ENCODE measurements at places on chromosomes 16 and 17.

DNA sequence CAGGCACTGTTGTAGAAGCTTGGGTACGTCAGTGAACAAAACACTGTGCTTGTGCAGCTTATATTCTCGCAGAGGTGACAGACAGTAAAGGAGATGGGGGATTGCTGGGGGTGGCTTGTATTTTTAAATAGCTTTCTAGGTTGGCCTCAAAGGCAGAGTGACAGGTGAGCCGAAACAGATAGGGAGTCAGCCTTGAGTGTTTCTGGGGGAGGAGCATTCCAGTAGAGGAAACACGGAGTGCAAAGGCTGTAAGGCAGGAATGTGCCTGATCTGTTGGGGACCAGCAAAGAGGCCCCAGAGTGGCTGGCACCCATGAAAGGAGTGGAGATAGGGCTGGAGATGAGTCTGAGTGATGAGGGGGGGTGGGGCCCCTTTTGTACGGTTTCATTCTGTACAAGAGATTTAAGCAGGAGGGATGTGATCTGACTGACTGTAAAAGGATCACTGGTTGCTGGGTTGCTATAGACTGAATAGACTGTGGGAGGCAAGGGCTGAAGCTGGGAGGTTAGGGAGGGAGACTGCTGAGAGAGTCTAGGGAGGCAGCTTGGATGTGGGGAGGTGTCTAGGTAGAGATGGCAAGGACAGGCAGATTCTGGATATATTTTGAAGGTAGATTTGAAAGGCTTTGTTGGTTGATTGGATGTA lies 15.2 kb downstream of the NUP93 start:
- DNase-seq: no peak

- no peak for DNase-seq
Measured at GRCh38 chr17:59783221-59784047, 76.0 kb downstream of the VMP1 start.

DNA sequence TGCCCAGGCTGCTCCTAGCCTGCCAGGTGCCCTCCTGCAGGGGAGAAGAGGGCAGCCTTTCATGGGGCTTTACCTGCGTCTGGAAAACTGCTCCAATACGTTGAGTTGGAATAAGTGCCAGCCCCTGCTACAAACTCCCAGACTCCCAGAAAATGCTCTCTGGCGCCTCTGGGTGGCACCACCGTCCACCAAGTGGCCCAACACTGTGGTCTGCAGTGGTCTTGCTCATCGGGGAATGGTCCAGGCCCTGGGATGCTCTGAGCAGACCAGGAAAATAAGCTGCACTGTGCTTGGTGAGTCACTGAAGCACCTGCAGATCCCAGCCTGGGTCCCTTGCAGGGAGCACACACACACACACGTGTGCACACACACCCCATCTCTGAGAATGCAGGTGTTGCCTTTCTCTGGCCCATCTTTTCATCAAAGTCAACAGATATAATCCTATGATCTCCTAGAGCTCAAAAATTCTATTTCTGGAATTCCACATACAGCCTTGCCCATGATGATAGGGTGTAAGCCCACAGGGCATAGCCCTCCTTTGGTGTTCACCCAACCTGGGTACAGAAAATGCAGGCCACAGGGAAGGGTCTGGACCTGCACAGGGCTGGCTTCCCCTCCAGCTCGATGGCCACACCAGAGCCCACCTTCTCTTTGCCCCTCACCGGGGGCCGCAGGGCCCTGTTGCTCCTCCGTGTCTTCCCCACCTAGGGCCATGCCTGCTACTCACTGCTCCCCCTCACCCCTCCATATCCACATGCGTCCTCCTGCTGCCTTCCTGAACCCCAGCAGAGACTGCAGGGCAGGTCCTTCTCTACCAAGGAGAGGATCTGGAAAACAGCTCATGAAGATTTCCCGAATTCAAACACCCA lies 20.5 kb downstream of the CDIP1 start:
- DNase-seq: peak; percentile 36

DNA sequence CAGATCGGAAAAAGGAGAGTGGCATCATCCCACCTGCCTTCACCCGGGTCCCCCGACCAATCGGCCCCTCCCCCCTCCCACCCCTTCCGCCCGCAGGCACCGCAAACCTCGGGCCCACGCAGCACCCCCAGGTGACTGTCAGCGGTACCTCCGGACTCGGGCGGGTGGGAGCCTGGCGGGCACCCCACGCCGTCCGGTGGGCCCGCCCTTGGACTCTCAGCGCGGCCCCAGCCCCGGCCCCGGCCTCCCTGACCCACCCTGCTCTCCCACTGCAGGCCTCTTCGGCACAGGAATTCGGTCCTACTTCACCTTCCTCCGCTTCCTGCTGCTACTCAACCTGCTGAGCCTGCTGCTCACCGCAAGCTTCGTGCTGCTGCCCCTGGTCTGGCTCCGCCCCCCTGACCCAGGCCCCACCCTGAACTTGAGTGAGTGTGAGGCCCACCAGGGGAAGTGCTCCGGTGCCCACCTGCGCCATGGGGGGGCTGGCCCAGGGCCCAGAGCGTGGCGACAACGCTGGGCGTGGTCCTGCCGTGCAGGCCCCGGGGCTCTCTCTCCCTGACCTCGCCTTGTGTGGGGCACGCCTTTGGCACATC lies 1.6 kb downstream of the TMC8 start:
- no peak for DNase-seq

DNA sequence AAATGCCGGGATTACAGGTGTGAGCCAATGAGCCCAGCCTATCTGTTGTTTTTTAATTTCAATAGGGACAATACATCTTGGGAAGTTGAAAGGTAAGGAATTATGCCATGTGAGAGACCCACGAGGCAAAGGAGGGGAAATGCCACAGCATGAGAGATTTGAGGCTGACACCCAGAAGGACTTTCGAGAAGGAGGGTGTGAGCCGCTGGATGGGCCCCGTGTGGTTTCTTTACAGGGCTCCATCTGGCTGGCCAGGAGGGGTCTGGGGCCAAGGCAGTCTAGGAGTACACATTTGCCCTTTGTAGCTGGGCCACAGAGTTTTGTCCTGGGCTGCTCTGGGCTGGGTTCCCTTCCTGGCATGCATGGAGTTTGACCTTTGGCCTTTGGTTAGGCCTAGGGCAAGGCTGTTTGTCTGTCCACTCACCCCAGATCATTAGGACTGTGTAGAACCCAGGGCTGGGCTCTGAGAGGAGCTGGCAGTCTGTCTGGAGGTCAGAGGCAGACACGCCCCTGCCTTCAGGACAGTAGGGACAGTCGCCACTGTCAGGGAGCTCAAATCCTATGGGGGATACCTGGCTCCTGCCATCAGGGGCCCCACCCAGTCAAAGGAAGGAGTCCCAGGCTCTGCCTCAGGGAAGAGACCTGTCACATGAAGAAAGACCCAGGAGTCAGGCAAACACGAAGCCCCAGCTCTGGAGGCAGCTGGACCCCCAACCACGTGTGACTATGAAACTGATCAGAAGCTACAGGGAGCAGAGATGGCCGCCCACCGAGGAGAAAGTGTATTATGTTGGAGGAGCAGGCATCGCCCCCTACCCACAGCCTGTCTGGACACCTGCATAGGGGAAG lies 24.2 kb upstream of the NXPH3 start:
- no peak for DNase-seq

- no peak for DNase-seq
Measured at GRCh38 chr17:27586203-27586721, 44.7 kb upstream of the LGALS9 start.

DNA sequence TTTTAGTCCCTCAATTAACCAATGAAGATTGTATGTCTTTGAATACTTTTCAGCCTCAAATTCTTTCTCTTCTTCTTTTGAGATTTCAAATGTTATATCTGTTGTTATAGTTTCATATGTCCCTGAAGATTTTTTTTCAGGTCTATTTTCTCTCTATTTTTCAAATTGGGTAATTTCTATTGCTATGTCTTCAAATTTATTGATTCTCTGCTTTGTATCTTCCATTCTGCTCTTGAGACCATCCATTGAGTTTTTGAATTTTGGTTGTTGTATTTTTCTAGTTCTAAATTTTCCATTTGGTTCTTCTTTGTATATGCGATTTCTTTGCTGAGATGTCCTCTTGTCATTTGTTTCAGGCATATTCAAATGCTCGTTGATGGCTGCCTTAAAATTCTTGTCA lies 26.7 kb downstream of the MAP2K6 start:
- DNase-seq: no peak

DNA sequence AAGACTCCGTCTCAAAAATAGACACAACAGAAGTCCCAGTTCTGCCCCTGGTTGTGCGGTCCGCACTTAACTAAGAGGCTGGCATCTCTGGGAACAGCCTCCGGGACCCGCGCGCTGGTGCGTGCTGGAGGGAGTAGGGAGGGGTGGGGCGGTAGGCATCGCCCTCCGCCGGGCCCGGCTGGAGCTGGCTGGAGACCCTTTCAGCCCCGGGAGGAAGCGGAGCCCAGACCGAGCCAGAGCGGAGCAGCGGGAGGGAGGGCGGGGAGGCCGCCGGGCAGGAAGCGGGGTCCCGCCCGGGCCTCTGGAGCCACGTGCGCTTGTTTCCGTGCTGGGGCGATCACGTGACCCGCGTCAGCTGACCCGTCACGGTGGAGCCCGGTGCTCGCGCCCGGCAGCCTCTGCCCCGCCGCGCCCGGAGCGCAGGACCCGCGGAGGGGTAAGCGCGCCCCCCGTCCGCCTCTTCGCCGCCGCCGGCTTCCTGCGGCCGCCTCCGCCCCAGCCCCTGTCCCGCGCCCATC lies at the start of gene WDR81:
WDR81 (plus strand) TSS at position 354 of the 518 bp plus-strand sequence. CDS start 256 bp downstream, outside the sequence.
- DNase-seq: peak; percentile 72

DNA sequence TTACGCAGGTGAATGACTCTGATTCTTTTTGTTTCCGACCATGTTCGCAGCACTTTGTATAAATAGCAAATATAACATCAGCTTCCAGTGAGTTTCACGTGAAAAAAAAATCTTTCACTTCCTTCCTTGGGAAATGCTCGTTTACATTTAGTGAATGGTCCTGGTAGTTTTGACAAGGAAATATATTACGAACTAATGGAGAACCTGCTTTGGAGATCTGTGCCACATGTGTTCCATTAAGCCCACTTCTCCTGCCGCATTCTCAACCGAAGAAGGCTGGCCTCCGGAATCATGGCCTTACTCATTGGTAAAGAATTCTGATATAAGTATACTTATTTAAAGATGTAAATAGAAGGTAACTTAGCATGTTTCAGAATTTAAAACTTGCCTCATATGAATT lies 3.6 kb downstream of the CRAMP1 start:
- no peak for DNase-seq

DNA sequence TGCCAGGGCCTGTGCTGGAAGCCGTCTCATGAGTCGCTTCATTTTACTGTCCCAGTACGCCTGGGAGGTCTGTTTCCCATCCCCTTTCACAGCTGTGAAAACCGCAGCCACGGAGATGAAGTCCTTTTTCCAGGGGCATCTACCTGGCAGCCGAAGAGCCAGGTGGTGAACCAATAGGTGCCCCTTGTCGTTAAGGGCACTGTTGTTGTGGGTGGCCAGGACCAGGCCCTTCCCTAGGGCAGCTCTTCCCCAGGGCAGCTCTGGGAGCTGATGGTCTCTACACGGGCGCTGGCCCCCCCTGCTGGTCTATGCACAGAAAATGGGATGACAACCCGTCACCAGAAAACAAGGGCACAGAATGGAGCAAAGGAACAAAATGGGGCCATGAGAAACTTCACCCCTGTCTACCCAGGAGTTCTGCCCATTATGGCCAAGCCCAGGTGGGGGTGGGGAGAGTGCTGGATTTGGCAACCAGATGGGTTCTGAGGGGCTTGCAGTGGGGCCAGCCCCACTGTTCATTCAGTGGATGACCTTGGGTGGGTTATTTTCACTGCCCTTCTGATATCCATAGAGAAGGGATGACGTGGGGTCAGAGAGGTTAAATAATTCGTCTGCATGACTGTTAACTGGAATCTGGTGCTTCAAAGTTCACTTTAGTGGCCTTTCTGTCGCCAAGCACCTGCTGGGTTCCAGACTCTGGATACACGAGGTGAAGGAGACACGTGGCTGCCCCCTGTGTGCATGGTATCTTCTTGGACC lies 11.5 kb downstream of the RMI2 start:
- peak; percentile 69 for DNase-seq

DNA sequence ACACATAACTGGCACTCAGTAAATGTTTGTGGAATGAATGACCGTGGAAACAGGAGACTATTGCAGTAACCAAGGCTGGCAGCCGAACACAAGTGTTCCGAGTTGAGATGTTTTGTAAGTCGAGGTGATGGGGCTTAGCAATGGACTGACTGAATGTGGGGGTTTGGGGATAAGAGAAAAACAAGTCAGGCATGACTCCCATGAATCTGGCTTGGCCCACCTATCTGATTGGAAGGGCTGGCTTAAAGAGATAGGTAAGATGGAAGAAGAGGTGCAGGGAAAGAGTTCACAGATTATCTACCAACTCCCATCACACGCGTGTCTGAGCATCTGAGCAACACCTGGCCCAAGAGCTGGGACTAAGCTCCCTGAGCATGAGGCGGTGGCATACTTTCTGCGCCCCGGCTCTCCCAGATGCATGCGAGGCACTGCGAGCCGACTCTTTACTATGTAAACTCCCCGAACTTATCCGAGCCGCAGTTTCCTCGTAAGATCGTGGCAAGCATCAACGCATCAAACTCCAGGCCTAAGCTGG lies 539 bp downstream of the IFT20 start:
- DNase-seq: no peak

- no peak for DNase-seq
Measured at GRCh38 chr17:7893187-7893880, 4.7 kb downstream of the CHD3 start.

DNA sequence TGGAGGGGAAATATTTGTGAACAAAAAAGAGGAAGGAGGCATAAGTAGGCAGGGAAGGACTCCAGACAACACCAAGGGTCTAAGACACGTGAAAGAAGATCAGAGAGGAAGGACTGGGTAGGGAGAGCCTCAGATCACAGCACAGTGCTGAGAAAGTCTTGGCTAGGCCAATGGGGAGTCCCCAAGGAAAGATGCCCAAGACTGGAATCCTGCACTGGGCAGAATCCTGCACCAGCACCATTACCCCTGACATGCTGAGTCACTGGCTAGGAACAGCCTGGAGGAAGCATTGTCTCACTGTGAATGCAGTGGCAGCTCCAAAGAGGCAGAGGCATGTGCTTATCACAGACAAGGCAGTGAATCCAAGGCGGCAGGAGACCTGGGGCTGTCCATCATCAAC lies 19.2 kb downstream of the CLEC19A start:
- DNase-seq: peak; percentile 5

- DNase-seq: no peak
Measured at GRCh38 chr16:29821643-29822115, 1.4 kb downstream of the MVP start.

GRCh38 chr17:56292010-56292409 lies 138.7 kb downstream of the ANKFN1 start:
- no peak for DNase-seq

GRCh38 chr17:49508061-49508865 lies 13.2 kb downstream of the NGFR start:
- no peak for DNase-seq

GRCh38 chr17:81890447-81891302 lies 711 bp downstream of the ALYREF start:
- no peak for DNase-seq

GRCh38 chr17:40364121-40364861 lies at the start of gene GJD3:
Gene GJD3, minus strand, starts transcription at chr17:40364737. Its CDS starts 922 bp downstream, at chr17:40363815.
- DNase-seq: no peak

GRCh38 chr17:30524847-30525246 lies 47.6 kb downstream of the GOSR1 start:
- no peak for DNase-seq

GRCh38 chr17:792277-792676 lies 10.1 kb downstream of the MRM3 start:
- peak; percentile 11 for DNase-seq

GRCh38 chr17:50018909-50019308 lies 23.9 kb upstream of the DLX3 start:
- DNase-seq: no peak
